IMR-90 (cell line): ENCODE measurements at places on chromosomes 5 and 9. TPM values are rescaled to one million over a fixed set of nuclear protein-coding genes. Genes with fewer than 3 reads are reported as not detected.

DNA sequence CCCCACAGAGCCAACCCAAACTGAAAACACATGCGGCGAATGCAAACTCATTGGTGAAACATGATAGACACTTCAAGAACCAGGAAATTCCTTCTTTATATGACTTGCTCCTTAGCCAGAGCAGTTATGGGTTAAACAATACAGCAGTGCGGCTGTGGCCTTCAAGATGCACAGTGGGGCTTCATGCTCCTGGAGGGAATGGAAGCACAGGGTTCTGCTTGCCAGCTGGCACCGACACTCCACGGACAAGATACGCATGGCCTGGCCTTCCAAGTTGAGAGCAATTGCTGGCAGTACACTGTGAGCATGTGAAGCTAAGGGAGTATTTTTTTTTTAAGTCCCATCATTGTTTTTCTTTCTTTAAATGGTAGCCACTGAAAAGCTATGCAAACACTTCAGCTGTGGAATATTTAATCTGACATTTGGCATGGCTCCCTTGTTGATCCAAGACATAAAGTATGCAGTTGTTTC lies 451.6 kb upstream of the CD180 start:
- H3K36me3 ChIP-seq = no peaks in the 10 kb centered on the region
- no peaks in the 10 kb centered on the region for H3K4me1 ChIP-seq
- H3K27ac ChIP-seq = no peak overlapping the region
- H3K4me3 ChIP-seq = no peak overlapping the region
- DNase-seq = no peak
- H3K27me3 ChIP-seq = no peaks in the 10 kb centered on the region

DNA sequence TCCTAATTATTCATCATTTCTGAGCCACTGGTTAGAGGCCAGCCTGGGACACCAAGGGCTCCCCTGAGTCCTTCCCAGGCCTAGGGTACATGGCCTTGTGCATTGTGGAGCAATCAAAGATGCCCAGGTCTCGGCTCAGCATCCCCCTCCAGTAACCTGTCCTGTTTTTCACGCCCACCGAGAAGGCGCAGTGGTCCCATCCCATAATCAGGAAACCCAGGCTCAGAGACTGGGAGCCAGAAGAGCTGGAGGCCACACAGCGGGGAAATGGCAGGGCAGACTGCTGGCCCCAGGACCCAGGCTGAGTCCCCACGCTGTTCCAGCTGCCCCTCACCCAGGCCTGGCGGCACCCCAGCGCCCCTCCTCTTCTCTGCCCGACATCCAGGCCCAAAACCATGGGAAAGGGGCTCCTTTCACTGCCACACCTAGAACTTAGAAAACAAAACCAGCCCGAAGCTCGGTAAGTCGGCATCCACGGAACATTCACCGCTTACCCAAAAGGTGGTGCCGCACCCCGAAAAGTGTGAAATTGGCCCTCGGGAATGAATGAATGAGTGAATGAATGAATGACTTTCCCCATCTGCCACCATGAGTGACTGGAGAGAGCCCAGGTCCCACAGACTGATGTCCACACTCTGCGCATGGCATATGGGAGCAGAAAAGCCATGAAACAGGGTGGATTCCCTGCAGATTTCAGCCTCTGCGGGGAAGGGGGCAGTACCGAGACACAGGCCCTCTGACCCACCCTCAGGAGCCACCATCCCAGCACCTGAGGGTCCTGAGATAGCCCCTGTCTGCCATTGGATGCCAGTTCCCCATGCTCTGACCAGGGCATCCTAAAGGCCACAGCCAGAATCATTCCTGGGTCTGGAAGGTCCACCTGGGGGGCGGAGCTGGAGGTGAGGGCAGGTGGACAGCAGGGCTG lies 132.5 kb downstream of the OLFM1 start:
- no peaks in the 10 kb centered on the region for H3K4me1 ChIP-seq
- no peak overlapping the region for H3K27ac ChIP-seq
- DNase-seq = no peak
- no peak overlapping the region for H3K4me3 ChIP-seq
- no peaks in the 10 kb centered on the region for H3K36me3 ChIP-seq

DNA sequence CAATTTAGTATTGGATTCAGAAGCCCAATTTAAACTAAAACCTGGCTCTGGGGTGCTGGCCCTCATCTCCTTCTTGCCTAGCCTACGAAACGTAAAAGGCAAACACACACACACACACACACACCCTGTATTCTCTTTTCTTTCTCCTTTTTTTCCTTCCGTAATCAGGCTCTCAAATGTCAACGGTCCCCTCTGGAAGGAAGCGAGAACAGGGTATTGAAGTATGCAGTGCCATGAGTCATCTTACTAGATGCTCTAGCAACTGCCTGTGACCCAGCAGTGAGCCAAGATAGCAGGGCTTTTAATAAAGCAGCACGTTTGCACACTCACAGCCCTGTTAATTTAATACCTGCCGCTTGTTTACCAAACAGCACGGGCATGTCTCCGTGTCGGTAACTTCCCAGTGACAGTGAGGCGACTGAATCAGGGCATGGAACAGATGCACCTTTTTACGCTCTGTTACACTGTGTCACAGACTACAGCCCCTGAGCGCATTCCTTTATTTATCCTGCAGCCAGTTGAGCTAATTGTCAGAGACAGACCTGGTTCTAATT lies 243.8 kb downstream of the BNC2 start:
- H3K36me3 ChIP-seq = no peaks in the 10 kb centered on the region
- H3K27me3 ChIP-seq = no peaks in the 10 kb centered on the region
- H3K4me3 ChIP-seq = no peak overlapping the region
- H3K4me1 ChIP-seq = peaks cover 26% of the 10 kb centered on the region
- peak overlapping the region; percentile 42 for H3K27ac ChIP-seq
- DNase-seq = peak; percentile 89

DNA sequence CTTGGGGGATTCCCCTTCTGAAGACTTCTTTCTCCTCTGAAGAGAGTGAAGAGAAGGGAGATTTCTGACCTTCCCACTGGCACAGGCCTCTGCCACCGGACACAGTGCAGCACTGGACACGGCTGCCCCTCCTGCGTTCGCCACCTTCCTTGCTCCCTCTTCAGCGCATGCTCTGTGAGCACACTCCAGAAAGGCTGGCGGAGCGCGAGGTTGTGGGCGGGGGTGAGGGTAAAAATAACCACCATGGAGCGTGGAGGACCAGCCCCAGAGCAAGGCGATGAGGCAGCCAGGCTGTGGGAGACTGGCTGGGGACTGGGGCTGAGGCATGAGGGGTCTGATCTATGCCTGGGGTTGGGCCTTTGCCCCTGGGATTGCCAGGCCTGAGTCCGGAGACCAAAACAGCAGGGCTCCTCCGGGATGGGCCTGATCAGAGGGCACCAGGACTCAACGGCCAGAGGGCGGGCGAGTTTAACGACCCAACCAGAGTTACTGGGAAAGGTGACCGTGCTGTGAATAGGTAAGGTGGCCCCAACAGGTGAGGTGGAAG lies 97.2 kb downstream of the ROR2 start:
- no peak overlapping the region for H3K4me3 ChIP-seq
- no peak overlapping the region for H3K27ac ChIP-seq
- peaks cover 2% of the 10 kb centered on the region; the same call in 1 of the 2 replicates for H3K4me1 ChIP-seq
- no peaks in the 10 kb centered on the region for H3K27me3 ChIP-seq

DNA sequence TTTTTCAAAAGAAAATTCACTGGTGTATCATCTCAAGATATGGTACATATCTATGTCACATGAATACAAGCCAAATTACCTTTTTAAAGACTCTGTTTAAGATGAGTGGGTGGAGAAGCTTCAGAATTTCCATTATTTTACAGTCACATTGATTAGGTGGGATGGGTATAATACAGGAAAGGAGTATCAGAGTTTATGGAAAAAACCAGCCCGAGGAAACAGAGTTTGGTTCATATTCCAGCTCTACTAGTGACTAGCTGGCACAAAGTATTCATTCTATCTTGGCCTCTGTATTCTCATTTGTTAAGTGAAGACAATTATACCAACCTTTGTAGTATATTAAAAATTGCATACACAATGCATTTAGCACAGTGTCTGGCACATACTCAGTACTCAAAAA lies 46.5 kb upstream of the CDK5RAP2 start:
- H3K27me3 ChIP-seq = no peaks in the 10 kb centered on the region
- no peak for DNase-seq
- H3K4me3 ChIP-seq = no peak overlapping the region
- H3K4me1 ChIP-seq = no peaks in the 10 kb centered on the region; the same call in 1 of the 2 replicates
- H3K36me3 ChIP-seq = peaks cover 1% of the 10 kb centered on the region; the same call in 1 of the 2 replicates
- no peak overlapping the region for H3K27ac ChIP-seq

GRCh38 chr9:94176608-94177007 lies 82.5 kb upstream of the ZNF169 start:
- no peak for DNase-seq
- H3K36me3 ChIP-seq = peaks cover 21% of the 10 kb centered on the region
- no peaks in the 10 kb centered on the region for H3K27me3 ChIP-seq

- H3K27ac ChIP-seq = no peak overlapping the region
- no peaks in the 10 kb centered on the region for H3K4me1 ChIP-seq
- H3K27me3 ChIP-seq = no peaks in the 10 kb centered on the region
- no peak for DNase-seq
Measured at GRCh38 chr9:80082213-80082612, 510.4 kb downstream of the TLE4 start.

Gene FAM81B
- not detected in 2 replicates for total RNA-seq

DNA sequence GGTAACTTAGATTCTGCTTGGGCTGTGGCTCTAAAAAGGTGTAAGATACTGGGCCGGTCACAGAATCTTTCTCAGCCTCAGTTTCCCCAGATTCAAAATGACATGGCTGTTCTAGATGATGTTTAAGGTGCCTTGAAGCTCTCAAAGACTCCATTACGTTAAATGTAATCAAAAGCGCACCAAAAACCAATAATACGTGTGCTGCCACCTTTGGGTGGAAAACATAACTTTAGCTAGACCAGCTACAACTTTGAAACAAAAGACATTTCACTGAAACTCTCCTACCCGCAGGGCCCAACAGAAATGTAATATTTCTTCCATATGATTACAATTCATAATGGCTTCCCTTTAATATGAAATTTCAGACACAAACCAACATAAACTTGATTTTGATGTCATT lies 35.0 kb upstream of the PCSK5 start:
- DNase-seq = peak; percentile 4
- H3K36me3 ChIP-seq = no peaks in the 10 kb centered on the region
- no peaks in the 10 kb centered on the region for H3K4me1 ChIP-seq
- H3K27ac ChIP-seq = no peak overlapping the region

Gene IL3
- total RNA-seq = not detected in 2 replicates

DNA sequence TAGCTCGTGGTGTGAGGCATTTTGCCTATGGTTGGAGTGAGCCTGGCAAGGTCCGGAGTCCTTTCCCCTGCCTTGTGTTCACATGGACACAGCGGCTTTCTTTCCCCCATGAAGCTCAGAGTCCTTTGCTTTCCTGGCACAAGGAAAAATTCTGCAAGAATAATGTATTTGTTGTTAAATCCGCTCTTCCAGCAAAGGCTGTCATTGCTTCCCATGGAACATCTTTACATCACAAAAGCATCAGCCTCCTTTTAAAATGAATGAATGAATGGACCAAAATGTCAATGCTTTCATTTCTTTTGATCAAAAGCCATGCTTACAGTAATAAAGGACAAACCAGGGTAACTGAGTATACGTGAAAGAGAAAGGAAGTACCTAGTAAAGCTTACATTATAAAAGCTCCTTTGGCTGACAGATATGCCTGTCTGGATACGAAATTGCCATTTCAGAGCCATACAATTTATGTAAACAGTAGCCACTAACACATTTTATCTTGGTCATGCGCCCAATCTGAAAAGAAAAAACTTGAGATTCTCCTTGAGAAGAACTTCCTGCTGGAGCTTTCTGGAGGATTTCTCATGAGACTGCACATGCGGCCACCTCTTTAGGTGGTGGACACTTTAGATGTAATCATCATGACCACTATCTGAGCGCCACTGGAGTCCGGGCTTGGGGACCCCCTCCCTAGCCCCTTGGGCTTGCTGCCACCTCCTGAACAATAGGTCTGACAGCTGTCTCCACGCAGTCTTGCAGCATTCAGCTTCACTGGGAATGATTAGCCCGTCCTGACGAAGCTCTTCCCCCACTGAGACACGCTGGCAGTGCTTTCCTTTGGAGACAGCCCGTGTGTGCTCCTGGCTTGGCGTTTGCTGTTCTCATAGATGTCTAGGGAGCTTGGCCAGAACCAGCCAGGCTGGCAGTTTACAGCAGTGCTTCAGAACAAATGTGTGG lies 355.9 kb downstream of the ADAMTS6 start:
- H3K27me3 ChIP-seq = no peaks in the 10 kb centered on the region
- H3K36me3 ChIP-seq = no peaks in the 10 kb centered on the region
- H3K27ac ChIP-seq = peak overlapping the region; percentile 90
- no peak overlapping the region for H3K4me3 ChIP-seq
- peak; percentile 82 for DNase-seq

Gene PCDHA8
- total RNA-seq = under 0.01 TPM in 1 of 2 replicates, not detected in the other

- no peak overlapping the region for H3K4me3 ChIP-seq
- H3K27me3 ChIP-seq = peaks cover 45% of the 10 kb centered on the region
- H3K36me3 ChIP-seq = no peaks in the 10 kb centered on the region
- H3K27ac ChIP-seq = no peak overlapping the region
- no peaks in the 10 kb centered on the region for H3K4me1 ChIP-seq
- no peak for DNase-seq
Measured at GRCh38 chr5:142794537-142794936, 24.4 kb downstream of the ARHGAP26 start.

GRCh38 chr5:172858990-172859811 lies 25.1 kb downstream of the ERGIC1 start:
- H3K36me3 ChIP-seq = peaks cover 7% of the 10 kb centered on the region
- H3K27me3 ChIP-seq = no peaks in the 10 kb centered on the region
- peak; percentile 93 for DNase-seq
- H3K4me3 ChIP-seq = no peak overlapping the region
- H3K27ac ChIP-seq = peak overlapping the region; percentile 78

DNA sequence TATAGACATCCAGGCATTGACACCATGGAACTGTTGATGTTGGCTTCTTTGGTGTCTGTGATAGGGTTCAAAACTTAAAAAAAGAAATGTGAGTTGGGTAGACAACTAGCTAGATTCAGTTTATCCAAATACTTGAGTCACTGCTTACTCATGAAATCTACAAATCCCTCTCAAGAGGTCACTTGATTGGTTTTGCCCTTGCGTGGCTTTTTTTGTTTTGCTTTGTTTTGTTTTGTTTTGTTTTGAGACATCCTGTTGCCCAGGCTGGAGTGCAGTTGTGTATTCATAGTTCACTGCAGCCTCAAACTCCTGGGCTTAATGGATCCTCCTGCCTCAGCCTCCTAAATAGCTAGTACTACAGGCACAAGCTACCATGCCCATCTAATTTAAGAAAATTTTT lies 10.5 kb upstream of the ENTREP1 start:
- DNase-seq = no peak
- H3K27ac ChIP-seq = no peak overlapping the region
- peaks cover 10% of the 10 kb centered on the region for H3K27me3 ChIP-seq
- H3K4me1 ChIP-seq = no peaks in the 10 kb centered on the region
- no peak overlapping the region for H3K4me3 ChIP-seq

Gene PDZD2
- total RNA-seq = under 0.01 TPM in 1 of 2 replicates, not detected in the other

Gene BAAT
- under 0.01 TPM in 1 of 2 replicates, not detected in the other for total RNA-seq

DNA sequence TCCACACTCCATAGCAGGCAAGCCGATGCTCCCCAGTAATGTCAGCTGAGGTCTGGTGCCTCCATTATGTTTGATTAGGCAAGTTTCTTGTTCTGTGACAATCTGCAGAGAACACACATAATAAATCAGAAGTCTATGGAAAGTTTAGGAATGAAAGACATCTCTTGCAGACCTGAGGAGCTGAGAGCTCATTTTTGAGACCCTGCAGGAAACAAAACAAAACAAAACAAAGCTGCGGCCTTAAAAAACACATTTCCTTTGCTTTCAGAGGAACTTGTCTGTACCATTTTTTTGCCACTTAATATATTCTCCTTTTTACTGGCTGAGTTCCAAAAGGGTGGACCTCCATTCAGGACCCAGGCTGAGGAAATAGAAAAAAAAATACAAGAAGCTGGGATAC lies 481.2 kb upstream of the DMAC1 start:
- no peaks in the 10 kb centered on the region for H3K36me3 ChIP-seq
- H3K27ac ChIP-seq = no peak overlapping the region
- no peak for DNase-seq
- no peaks in the 10 kb centered on the region for H3K4me1 ChIP-seq
- no peak overlapping the region for H3K4me3 ChIP-seq
- no peaks in the 10 kb centered on the region for H3K27me3 ChIP-seq
